Activated CD8-positive, alpha-beta T cell treated with anti-CD3 and anti-CD28 coated beads for 36 hours (primary cell): ENCODE measurements at places on chromosomes 7 and 10.
A peak's percentile ranks its signal among the peaks of the same experiment; 100 is the strongest.

GRCh38 chr7:37129035-37129425 is 319.6 kb downstream of the ELMO1 start:
- DNase-seq, result no peak

DNA sequence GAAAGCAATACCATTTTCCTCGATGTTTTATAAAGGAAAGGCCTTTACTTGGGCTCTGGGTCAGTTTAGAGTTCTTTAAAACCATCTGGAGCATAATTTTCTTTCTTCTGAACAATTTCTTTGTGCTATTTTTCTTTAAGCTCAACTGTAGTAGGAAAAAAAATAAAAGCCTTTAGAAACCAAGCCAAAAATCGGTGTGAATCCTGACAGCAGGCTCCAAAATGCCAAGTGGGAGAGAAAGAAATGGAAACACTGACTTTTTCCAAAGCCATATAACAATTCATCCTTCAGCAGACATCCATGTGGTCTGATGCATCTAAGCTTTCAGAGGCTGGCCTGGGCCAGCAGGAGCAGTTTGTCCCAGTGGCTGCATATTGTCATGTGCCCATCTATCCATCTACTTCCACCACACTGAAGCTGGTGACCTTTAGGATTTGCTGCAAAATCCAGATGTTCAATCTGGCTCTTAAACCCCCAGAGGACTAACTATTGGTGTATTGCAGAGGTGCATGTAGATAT is 23.0 kb upstream of the ITPRID1 start:
- no peak for DNase-seq

DNA sequence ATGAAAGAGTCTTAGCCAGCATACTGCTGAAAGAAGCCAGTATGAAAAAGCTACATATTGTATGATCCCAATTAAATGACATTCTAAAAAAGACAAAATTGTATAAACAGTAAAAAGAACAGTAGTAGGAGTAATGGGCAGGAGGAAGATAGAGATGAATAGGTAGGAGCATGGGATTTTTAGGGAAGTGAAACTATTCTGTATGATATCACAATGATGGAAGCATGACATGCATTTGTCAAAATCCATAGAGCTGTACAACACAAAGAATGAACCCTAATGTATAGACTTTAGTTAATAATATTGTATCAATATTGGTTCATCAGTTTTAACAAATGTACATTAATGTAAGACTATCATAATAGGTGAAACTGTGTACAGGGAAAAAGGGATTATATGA is 147.9 kb downstream of the IMMP2L start:
- no peak for DNase-seq

GRCh38 chr7:44695756-44696155 is 52.9 kb upstream of the ZMIZ2 start:
- DNase-seq, result no peak

DNA sequence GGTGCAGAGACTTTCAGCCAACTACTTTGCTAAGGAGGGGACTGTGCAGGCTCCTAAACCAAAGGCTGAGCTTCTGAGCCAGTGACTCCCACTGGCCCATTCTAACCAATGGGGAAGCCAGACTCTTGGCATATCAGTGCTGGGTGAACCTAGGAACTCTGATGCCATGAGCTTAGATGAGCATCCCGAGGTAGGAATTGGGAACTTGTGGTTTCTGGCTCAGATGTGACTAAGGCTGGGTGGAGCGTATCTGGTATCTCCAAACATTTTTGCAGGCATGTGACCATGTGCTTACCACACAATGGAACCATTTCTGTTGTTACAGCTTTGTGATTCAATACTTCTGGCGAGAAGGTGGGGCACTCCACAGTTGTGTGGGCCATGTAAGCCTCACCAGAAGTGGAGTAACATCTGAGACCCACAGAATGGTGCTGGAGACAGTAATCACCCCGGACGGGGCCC is 2.5 kb upstream of the AVPI1 start:
- DNase-seq, result no peak

- DNase-seq, result no peak
These were observed 131.4 kb downstream of the PLXDC2 start for GRCh38 chr10:19947656-19948055.

DNA sequence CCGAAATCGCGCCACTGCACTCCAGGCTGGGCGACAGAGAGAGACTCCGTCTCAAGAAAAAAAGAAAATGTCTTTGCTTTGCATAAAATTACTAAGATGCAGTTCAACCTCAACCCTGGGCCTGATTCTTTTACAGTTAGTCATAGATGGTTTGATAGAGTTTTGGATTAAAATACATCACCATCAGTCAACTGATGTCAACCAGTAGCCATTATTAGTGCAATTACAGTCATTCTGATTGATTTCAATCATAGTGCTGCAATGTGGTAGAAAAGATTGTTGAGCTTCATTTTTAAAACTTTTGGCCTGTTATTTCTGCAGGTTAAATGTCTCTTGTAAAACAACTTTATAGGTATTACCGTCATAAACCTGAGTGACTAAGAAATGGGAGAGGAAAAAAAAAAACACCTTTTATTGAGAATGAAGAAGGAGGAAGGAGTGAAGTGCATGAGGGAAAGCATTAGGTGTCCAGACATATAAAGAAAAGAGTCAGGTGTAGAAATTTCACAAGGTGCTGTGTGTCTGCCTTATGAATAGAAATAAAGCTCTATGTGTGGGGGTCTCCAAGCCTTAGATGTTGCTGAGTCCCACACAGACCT is 150.6 kb downstream of the TRIL start:
- no peak for DNase-seq

GRCh38 chr7:81871606-81872265 is 101.9 kb upstream of the HGF start:
- DNase-seq, result no peak

GRCh38 chr7:28054531-28055160 is 125.9 kb downstream of the JAZF1 start:
- no peak for DNase-seq

DNA sequence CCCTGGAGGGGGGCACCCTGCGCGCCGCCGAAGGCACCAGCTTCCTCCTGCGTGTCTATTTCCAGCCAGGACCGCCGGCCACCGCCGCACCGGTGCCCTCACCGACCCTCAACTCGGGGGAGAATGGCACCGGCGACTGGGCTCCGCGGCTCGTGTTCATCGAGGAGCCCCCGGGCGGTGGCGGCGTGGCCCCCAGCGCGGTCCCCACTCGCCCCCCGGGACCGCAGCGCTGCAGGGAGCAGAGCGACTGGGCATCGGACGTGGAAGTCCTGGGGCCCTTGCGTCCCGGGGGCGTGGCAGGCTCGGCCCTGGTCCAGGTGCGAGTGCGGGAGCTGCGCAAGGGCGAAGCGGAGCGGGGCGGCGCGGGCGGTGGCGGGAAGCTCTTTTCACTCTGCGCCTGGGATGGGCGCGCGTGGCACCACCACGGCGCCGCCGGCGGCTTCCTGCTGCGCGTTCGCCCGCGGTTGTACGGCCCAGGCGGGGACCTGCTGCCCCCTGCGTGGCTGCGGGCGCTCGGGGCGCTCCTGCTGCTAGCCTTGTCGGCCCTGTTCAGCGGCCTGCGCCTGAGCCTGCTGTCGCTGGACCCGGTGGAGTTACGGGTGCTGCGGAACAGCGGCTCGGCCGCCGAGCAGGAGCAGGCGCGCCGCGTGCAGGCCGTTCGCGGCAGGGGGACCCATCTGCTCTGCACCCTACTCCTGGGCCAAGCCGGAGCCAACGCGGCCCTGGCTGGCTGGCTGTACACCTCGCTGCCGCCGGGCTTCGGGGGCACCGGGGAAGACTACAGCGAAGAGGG is 594 bp downstream of the CNNM1 start:
- DNase-seq, result peak; percentile 20

- no peak for DNase-seq
These were observed 358.1 kb downstream of the SUGCT start for GRCh38 chr7:40492946-40493345.

GRCh38 chr7:19268737-19269136 is 123.5 kb upstream of the FERD3L start:
- no peak for DNase-seq

DNA sequence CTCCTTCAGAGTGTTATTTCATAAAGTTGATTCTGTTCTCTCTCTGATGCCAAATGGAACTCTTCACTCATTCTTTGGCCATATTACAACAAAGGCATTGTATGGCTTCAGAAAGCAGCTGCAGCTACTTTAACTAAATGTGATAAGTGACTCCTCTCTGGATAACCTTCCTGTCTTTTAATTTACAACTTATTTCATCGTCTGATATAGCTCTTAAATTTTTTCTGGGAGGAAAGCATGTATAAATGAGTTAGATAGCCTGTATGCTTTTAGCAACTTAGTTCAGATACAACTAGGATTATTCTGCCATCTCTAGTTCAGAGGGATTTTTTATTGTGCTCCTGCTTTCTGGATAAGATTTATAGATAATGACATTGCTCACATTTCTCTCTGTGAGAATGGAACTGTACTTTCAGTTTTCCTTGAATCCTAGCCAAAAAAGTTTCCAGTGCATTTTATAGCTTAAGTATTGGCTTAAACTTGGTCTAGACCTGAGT is 57.5 kb downstream of the KLHDC10 start:
- DNase-seq, result no peak

DNA sequence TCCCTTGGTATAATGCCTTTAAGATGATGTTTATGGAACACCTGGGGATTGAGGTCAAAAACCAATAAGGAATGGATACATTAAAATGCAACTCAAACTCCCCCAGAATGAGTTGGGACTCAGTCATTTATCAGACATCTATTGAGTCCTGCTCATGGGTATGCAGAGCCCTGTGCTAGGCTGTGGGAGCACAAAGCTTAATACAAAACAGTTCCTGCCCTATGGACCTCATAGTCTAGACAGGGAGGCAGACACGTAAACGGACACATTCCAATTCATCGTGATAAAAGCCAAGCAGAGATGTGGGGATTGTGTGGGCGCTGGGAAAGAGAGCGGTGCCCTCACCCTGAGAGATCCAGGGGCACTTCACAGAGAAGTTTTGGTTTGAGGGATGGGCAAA is 181.7 kb downstream of the PTEN start:
- DNase-seq, result no peak

DNA sequence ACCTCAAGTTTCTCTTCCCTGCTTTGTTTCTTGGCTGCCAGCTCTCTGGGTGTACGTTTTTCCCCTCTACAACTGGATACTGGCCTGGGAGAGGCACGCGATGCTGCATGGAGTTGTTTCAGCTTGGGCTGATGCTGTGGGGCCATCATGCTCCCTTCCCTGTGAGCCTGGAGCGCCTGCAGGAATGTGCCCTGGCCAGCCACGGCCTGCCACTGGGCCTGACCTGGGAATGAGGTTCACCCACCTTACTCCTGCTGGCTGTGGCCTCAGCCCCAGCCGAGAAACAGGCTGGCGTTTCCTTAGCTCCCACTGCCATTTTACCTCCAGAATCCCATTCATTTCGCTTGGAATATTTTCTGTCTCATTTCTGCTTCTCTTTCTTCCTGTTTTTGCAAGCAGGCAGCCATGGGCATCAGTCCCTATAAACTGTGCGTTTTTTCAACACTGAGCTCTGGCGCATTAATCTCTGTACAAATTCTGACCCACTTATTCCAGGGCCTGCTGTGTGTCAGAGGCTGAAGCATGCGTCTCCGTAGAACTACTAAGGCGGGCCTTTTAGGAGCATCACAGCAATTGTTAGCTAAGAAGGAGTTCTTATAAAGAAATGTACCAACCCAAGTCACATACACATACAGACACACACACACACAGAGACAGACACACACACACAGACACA is 57.9 kb downstream of the GATA3 start:
- DNase-seq, result no peak

DNA sequence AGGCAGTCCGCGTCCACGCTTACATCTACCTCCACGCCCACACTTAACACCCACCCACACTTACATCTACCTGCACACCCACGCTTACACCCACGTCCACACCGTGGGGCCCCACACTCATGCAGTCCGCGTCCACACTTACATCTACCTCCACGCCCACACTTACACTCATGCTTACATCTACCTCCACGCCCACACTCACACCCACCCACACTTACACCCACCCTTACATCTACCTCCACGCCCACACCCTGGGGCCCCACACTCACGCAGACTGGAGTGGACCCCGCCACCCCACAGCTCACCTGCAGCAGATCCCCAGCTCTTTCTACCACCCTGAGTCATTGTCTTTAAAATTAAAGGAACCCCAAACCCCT is 32.4 kb upstream of the PWWP2B start:
- DNase-seq, result peak; percentile 80

DNA sequence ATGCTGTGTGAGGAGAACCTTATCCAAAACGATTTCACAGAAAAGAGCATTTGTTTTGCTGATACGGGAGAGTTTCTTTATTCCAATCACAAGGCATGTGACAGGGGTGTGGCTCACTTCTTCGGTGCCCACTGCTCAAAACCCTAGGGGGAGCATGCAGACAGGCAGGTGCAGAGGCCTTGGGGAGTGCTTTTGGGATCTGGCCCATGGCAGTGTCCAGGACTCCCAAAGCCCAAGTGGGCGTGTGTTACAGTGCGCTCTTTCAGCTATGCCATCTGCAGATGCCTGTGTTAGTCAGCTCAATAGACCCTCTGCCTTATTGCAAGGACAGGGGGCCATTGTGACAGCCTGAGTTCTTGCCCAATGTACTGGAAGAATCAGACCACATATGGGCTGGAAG is 94.8 kb downstream of the CSTF2T start:
- DNase-seq, result no peak

DNA sequence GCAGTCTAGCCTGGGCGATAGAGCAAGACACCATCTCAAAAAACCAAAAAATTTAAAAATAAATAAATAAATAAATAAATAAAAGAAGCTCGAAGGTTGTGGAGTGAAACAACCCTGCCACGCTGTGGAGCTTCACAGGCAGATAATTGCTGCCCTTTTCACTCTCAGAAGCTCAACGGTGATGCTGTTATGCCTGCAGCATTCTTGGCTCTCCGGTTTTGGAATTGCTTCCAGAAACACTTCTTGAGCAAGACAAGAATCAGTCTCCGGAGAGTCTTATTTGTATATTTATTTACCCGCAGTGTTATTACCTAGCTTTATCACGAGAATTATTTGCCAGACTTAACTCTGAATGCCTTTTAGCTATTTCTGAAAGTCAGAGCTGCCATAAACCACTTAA is 40.5 kb upstream of the UBE2H start:
- DNase-seq, result no peak

DNA sequence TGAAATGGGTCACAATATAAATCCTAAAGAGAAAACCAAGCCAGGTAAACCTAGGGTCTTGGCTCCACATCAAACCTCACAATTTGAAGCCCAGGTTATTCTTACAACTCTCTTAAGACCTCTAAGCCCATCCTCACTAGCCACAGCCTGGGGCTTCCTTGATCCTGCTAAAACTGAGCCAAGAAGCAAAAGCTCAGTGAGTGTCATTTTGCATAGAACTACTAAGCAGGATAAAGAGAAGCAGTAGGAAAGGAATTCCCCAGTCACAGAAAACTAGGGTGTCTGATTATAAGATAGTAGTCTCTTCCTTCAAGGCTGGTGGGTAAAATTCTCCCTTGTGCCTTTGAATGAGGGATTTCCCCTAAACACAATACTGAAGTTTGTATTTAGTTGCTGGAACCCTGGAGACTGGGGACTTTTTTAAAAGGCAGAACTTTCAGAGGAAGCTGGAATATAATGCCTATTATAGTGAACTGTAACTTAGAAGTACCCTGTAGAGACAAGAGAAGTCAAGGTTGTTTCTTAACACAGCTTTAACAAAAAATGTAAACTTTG is 196.6 kb upstream of the KIAA1217 start:
- no peak for DNase-seq
